ENCODE measurements at places on chromosomes 11 and 22. TPM values are rescaled to one million over a fixed set of nuclear protein-coding genes. Genes with fewer than 3 reads are reported as not detected.

Gene PHF21B
- total RNA-seq = 0.81 TPM

Gene TOMM22
- 72.6 TPM for total RNA-seq

Gene UPK3A
- total RNA-seq = not detected

Gene SEC14L6
- not detected for total RNA-seq

Gene MS4A8
- not detected for total RNA-seq

Gene HORMAD2
- total RNA-seq = not detected

Gene OR51B4
- total RNA-seq = not detected

Gene RFPL2
- 0.11 TPM for total RNA-seq

Gene GRAP2
- total RNA-seq = not detected

Gene SCN4B
- 0.04 TPM for total RNA-seq

Gene IRF7
- total RNA-seq = 4.5 TPM

Gene SLC17A6
- not detected for total RNA-seq

Gene CDHR5
- total RNA-seq = 0.09 TPM

Gene RAB36
- total RNA-seq = 7.1 TPM

Gene WNT11
- total RNA-seq = 1.9 TPM

Gene FZD4
- total RNA-seq = 1.3 TPM

Gene FERMT3
- 2.3 TPM for total RNA-seq

Gene SLC2A11
- total RNA-seq = 8.9 TPM

Gene PATE2
- total RNA-seq = not detected

Gene SOX10
- not detected for total RNA-seq

Gene ABCC8
- total RNA-seq = 11.8 TPM

Gene OR10G7
- not detected for total RNA-seq

Gene ALG8
- total RNA-seq = 58.9 TPM

Gene WT1
- 5.5 TPM for total RNA-seq

Gene TRIM51
- total RNA-seq = not detected

Gene CNGA4
- 0.03 TPM for total RNA-seq
